ENCODE measurements at places on chromosomes 4 and X. TPM values are rescaled to one million over a fixed set of nuclear protein-coding genes. Genes with fewer than 3 reads are reported as not detected.
A peak's percentile ranks its signal among the peaks of the same experiment; 100 is the strongest.

DNA sequence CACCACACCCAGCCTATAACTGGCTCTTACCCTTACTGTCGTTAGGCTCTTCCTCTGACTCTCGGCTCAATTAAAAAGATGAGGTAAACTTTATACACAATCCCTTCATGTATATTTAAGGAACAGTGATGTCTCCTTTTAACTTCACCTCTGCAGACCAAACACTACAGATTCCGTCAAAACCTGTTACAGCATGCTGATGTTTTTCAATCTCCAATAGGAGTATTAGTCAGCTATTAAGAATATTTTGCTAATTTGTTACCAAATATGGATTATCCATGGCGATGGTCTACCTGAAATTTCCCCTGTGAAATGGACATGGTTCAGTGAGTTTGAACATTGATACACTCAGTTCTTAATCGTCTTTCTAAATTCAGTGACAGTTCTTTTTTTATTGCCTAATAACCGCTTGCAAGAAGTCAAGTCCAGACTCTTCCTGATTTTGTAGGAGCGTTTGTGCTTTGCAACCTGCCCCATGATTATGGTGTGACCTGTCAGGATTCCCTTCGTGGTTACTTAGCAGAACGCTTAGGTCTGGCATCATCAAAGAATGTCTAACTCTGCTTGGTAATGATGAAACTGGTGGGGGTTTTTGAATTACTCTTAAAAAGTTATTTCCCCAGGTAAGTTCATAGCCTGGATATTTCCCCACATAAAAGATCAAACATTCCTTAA lies 72.2 kb upstream of the STOX2 start:
- DNase-seq: no peak

TBX22 gene
- 0.23 TPM for total RNA-seq

DNA sequence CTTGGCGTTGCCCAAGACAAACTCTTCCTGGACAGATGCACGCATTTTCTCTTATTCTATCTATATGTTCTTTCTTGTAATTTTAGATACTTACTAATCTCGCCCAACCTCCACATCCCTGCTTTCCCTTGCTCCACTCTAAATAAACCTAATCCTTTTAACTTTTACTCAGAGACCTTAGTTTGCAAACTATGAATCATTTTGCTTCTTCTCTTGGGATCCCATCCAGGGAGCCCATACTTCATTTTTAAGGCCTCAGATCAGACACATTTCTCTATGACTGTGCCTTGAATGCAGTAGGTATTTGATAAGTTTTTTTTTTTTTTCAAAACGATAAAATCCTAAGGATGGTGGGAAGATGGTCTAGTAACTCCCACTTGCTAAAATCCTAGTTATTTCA lies 353.8 kb upstream of the HAND2 start:
- DNase-seq: no peak

DNA sequence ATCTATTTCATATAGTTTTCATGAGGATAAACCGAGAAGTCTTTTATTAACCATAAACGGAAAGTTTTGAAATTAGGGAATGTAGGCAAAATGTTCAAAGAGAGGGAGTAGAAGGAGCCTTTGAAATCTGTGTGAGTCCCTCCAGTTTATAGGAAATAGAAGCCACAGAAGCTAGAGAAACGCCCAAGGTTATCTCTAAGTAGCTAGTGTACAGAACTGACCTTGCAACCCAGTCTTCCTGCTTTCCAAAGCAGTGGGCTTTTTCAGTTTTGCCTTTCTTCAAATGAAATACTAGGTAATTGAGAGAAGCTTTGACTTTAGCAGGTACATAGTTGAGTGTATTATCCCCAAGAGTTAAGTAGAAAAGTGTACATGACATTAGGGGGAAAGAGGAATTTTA lies 39.4 kb downstream of the STIM2 start:
- no peak for DNase-seq

DNA sequence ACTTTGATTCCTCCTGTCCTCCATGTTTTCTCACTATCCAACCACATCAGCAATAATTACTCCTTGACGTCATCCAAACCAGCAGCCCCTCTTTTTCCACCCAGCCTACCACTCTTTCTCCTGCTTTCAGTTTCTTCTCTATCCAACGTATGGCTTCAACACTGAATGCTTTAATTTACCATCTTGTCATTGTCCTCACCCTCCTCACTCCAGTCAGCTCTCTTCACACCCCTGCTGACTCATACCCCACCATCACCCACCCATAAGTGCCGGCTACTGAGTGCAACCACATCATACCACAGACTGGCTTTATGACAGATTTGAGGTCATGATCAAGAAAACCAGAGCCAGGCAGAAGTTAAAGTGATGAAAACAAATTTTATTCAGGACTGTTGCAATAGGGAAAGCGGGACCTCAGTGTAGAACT lies 9.8 kb upstream of the ANXA5 start:
- no peak for DNase-seq

GRCh38 chr4:32858361-32858760 lies 2138.2 kb downstream of the PCDH7 start:
- no peak for DNase-seq

DNA sequence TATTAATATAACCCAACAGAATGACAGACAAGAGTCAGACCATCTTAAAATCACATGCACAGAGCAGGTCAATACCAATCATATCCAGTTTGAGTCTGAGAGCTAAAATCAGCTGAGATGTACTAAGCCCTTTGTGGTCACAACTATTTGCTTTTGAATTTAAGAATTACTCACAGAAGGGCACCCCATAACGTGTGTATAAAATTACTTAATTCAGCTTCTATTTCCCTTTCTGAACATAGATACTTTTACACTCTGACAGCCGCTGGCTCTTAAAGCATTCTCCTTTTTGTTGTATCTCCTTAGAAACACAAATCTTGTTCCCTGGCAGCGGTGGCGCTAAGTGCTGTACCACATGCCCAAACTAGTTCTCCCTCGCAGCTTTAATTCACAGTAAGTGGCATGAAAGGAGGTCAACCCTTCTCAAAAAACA lies 14.8 kb upstream of the PPARGC1A start:
- DNase-seq: peak; percentile 72

MAGEA2 gene
- total RNA-seq: 7.8 TPM

DNA sequence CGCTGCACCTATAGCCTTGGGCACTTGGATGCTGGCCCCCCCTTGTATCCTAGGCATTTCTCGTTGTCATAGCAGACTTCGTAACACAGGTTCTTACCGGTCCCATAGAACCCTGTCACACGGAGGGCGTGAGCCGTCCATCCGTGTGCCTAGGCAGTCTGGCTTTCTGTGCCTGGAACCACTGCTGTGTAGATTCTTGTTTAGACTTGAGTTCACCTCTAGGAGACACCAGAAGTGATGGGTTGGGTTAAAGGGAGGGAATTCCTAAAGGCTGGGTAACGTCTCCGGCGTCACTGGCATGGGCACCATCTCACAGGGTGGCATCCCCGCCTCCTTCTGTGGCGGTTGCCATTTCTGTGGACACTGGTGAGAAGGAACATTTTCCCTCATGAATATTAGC lies 13.5 kb upstream of the NKX1-1 start:
- DNase-seq: no peak

DNA sequence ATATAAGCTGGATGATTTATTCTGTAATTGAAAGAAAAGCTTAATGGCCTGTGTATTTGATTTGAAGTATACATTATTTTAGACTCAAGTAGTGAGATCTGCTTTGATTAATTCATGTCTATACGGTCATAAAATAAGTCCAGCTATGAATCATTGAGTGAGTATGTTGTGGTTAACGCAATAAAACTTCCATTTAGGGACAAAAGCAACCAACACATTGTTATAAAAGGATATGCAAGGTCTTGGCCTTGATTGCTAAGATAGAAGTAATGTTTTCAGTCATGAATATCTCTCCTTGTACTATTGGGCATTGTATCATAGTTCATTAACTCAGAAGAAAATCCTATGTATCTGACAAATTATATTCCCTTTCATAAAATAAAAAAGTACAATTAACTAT lies 162.1 kb downstream of the EPHA5 start:
- DNase-seq: no peak

SASH3 gene
- 2.2 TPM for total RNA-seq

- DNase-seq: no peak
These were observed 179.7 kb upstream of the PSAPL1 start for GRCh38 chr4:7614350-7614949.

COL4A6 gene
- 16.7 TPM for total RNA-seq

DNA sequence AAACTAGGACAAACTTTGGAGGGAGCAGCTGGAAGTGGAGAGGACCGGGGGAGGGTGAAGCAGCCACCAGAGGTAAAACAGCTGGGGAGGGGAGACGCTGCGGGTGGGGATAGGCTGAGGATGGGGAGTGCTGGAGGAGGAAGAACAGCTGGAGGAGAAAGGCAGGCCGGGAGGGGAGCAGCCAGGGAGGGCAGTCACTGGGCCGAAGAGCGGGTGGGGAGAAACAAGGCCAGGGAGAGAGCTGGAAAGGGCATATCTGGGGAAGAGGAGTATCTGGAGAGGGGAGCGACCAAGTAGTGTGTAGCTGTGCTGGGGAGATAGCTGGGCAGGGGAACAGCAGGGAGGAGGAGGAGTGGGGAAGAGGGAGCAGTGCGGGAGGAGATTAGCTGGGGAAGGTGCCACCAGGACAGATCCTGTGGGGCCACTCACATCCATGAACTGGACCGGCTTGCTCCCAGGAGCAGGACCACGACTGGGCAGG lies 2.7 kb downstream of the SLC38A5 start:
- DNase-seq: no peak

BEX1 gene
- 295 TPM for total RNA-seq

FMR1NB gene
- not detected for total RNA-seq

DNA sequence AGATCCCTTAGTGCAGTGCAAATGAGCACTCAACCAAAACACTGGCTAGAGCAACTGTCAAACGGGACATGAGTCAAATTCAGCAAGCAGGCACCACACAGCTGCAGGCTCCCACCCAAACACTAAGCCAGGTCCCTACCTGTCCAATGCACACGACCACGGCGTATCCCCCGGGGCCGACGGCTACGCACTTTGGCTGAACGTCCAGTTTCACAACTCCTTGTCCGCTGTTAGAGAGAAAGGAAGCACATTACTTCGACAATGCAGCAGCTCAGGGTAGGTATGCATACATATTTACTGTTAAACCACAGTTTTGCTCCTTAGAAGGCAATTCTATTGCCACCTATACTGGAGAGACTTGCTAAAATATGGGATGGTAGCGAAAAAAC lies 35.4 kb downstream of the WDR1 start:
- DNase-seq: no peak

DNA sequence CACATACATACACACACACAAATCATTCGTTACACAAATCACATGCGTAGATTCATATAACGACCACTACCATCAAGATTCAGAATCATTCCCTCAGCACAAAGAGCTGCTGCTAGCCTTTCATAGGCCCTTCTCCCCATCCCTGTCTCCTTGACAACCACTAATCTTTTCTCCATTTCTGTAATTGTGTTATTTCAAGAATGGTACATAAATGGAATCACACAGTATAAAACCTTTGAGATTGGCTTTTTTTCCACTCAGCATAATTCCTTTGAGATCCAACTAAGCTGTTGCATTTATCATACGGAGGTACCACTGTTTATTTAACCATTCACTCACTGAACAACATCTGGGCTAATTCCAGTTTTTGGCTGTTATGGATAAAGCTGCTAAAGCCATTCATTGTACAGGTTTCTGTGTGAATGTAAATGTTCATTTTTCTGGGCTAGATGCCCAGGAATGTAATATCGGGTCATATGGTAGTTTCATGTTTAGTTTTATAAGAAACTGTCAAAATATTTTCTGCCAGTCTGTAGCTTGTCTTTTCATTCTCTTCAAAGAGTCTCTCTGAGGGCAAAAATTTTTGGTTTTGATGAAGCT lies 64.1 kb downstream of the USP11 start:
- DNase-seq: no peak

DNA sequence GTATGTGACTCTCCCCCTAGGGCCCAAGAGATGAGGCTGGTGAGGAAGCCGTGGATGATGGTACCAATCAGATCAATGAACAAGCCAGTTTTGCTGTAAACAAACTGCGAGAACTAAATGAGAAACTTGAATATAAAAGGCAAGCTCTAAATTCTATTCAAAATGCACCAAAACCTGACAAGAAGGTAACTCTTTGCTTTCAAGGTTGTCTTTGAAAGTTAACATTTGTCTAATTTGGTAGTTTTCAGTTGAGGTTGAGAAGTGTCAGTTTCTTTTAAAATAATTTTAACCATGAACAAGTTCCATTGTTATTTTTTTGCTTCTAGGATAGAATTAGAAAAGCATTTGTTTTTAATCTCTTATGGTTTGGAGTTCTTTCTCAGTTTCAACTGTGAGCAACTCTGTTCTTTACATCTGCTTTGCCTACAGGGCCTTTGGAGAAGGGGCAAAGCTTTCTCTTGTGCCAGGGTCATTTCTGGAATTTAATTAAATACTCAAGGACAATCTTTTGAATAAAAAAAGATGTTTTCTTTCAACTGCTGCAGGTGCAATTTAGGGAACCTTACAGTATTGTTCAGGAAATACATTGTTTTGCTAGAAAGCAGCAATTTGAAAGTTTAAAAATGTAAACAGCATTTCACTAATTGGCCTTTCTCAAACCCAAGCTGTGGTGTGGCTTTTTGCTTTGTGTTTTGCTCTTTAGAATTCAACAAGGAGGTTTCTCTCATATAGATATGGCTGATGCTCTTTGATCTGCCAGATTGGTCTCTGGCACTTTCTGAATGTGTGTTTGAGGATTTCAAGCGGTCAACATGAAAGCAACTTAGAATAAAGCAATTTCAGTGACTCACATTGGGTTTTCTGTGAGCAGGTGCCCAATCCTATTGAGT lies 62.9 kb downstream of the LRP2BP start:
- DNase-seq: no peak

GRCh38 chr4:10015140-10015753 lies 6.0 kb downstream of the SLC2A9 start:
- peak; percentile 44 for DNase-seq

DNA sequence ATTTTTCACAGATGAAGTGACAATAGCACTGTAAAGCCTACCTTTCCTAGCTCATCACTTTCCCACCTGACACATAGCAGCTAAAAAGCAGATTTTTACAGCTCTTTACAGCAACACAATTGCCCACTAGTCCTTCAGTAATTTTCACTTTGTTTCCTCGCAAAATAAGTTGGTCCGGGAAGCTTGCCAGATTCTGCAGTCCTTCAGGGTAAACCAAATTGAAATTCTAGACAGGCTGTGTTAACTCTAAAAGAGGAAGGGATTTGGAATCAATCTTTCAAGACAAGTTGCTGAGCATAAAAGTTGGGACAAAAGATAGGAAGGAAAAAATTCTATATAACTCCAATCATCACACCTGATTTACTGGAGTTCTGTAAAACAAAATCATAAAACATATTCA lies 8.7 kb downstream of the C1QTNF7 start:
- no peak for DNase-seq

GRCh38 chr4:189117426-189117825 lies 823.2 kb upstream of the FRG1 start:
- no peak for DNase-seq

DNA sequence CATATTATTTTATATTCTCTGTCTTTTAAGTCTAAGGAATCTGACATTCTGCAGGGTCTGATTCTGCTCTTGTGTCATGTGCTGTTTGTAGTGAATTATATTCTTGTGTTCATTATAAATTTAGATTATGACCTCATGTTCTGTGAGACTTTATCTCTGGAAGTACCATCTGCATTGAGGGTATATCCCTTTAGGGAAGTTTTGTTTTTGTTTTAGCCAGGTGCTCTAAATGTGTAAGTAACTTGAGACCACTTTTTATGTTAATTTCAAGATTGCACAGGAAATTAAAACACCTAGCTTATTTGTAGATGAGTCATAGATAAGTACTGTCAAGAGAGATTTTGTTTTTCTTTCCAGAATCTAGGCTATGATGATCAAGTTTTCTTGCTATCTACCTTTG lies 35.0 kb upstream of the DKK2 start:
- DNase-seq: no peak

Data from prostate gland (tissue), 2 donors.